ENCODE measurements at places on chromosomes 1 and 21.

GRCh38 chr1:185567440-185567839 lies 166.8 kb upstream of the HMCN1 start:
- DNase-seq = no peak

DNA sequence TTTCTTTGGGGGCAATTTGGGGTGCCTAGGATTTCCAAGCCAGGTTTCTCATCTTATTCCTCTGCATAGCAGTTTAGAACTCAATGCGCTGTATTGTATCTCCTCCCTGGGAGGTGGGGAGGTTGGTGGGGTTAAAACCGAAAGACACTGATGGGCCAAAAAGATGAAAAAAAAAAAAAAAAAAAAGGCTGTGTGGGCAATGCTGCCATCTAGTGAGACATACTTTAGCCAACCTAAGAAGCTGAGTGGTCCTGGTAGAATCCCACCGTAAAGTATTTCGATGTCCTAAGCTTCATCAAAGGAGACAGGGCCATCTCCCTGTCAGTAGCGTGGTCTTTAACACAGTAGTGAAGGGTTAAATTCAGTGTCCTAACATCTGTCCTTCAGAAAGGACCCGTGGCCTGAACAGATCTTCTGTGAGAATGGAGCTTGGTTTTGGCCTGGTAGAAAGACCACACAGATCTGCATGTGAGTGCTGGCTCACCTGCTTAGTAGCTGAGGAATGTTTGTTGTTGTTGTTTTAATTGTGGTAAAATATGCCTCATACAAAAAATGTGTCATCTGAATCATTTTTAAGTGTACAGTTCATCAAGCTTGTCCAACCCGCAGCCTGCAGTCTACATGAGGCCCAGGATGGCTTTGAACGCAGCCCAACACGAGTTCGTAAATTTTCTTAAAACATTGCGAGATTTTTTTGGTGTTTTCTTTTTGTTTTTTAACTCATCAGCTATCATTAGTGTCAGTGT lies 226.2 kb downstream of the KIF26B start:
- no peak for DNase-seq

DNA sequence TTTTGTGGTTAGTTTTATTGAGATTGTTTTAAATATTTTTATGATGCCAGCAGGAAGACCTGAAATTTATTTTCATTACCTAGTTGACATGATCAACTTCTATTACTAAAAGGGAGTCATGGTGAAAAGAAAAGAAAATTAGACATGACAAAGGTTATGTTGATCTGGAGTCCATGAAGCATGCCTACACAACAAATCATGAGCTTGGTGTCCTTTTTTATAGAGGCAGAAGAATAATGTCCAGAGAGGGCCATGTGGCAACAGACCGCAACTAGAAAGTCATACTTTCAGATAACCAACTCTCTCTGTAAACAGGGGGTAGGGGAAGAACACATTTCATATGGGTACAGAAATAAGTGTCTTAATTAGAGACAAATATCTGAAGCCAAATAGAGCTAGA lies 175.5 kb upstream of the HOOK1 start:
- no peak for DNase-seq

DNA sequence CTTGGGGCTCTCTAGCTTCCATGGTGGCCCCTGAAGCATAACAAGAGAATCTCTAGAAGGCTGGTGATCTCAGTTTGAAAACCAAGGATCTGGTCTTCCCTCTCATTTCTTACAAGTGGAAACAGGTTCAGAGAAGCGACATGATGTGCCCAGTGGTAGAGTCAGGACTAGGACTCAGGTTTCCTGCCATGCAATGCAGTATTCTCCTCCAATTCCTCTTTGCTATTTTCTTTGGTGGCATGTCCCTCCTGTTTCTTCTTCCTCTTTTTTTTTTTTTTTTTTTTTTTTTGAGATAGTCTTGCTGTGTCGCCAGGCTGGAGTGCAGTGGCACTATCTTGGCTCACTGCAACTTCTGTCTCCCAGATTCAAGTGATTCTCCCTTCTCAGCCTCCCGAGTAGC lies 195.6 kb upstream of the C1orf105 start:
- DNase-seq = no peak

DNA sequence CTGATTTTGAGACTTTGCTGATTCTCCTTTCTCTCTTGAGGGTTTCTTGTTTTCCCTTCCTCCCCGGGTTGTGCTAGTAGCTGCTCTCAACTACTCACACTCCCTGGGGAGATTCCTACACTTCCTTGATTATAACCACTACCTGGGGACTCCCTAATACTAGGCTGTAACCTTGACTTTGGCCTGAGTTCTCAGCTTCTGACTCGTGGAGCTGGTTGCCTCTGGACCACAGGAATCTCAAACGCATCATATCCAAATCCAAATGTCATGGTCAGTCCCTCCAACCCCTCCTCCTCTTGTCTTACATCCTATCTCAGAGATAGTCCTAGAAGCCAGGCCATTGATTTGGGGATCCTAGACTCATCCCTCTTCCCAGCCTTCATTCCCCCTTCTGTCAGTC lies 12.0 kb downstream of the MOV10 start:
- no peak for DNase-seq

GRCh38 chr1:55141295-55141893 lies 73.8 kb downstream of the USP24 start:
- no peak for DNase-seq

GRCh38 chr1:115069659-115070308 lies 19.5 kb downstream of the TSPAN2 start:
- no peak for DNase-seq

DNA sequence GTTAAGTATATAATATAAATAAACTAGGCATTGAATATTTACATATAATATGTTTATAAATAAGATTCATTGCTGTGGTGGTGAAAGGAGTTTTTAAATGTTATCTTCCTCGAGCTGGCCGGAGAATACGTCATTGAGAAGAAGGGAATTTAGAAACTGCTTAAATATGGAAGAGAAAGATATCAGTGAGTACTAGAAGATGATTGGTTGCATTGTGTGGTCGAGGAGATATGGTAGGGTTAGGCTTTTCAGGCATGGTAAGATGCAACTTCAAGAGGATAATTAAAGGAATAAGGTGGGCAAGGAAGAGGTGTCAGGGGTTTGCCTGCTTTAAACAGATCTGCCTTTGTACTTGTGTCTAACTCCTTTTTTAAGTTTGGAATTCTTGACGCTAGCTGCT lies 73.5 kb downstream of the RPS6KC1 start:
- DNase-seq = no peak

DNA sequence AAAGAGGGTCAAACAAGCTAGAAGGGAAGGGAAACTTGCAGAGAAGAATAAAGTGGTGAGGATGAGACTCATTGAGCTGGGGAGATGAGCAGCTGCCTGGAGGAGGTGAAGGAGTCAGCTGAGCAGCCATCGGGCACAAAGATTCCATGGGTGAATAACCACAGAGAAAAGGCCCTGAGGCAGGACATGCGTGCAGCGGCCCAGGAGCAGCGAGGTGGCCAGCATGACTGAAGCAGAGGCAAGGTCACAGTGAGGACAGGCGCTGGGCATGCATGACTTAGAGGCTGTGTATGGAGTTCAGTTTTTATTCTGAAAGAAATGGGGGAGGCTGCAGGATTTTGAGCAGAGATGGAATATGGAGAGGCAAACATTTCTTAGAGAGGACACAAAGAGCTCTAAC lies 24.9 kb downstream of the OLFML2B start:
- DNase-seq = no peak

- no peak for DNase-seq
These were observed 350.8 kb downstream of the AJAP1 start for GRCh38 chr1:5005171-5005570.

DNA sequence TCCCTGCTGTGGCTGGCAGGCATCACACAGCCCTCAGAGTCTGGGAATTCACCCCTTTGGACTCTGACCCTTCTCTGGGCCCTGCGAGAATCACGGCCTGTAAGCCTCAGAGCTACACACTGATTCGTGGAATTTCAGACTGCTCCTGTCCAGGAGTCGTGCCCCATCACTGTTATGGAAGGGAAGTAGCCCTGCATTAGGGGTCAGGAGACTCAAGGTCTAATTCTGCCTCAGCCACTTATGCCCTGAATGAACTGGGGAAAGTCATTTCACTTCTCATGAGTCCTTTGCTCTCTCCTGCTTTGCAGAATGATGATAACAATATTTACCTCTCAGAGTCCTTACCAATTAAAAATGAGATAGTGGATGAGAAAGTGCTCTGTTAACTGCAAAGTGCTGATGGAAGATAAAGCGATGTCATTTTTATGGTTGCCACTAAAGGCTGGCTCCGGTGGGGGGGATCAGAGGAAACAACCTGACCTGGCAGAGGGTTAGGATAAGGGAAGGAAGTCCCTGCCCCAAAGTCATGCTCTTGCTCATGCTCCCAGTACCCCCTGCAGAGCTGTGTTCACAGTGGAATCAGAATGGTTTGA lies 148.6 kb upstream of the CD34 start:
- no peak for DNase-seq

DNA sequence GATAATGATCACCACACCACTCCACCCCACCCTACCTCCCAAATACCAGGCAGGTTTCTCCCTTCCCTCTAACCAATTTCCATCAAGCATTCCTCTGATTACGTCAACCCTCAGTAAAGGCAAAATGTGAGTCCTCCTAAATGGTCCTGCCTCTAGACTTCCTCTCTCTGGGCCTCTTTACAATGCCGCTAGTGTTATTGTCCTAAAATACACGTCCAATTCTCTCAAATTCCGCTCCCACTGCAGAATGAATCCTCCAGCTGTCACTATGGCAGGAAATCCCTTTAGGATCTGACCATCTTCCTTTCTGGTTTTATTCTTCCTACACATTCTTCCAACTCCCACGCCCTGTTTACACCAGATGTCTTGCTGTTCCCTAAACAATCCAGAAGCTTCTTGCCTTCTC lies 68.7 kb downstream of the DEGS1 start:
- DNase-seq = peak; percentile 32

GRCh38 chr1:65180977-65181376 lies 33.0 kb downstream of the AK4 start:
- DNase-seq = no peak

GRCh38 chr1:83554174-83554573 lies 444.8 kb downstream of the TTLL7 start:
- DNase-seq = no peak

DNA sequence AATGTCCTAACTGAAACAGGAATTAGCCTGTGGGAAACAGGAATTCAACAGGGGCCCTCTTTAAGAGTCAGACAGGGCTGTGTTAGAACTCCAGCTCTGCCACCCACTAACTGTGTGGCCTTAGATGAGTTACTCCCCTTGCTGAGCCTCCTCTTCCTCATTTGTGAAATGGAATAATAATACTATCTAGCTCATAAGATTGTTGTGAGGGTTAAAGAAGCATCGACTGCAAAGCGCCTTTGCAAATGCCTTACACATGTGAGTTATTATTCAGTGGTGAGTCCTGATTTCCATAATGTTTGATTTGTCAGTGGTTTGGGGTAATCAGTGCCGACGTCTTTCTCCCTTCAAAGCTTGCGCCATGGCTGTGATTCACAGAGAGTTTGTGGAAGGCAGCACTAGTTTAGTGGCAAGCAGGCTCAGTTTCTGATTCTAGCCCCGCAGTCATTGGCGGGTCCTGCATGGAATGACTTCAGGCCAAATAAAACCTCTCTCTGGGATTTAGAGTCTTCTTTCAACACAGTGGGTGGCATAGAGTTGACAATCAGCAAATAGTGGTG lies 388.5 kb downstream of the PLPP3 start:
- DNase-seq = no peak

DNA sequence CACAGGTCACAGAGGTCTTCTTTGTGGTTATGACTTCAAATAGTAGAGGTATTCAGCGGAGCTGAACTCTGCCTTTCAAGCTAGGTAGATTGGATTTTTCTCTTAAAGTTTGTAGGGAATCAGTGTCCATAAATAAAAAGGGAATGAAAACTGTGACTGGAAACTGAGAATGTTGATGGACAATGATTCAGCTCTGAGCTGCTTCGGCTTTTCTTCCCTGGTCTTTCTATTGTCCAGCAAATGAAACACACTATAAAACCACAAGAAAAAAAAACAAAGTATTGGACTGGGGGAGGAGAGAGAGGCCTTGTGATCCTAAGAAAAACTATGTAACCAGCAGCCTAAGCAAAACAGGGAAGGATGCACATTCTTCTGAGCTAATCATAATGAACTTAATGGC lies 11.1 kb downstream of the TNNI3K start:
- no peak for DNase-seq

DNA sequence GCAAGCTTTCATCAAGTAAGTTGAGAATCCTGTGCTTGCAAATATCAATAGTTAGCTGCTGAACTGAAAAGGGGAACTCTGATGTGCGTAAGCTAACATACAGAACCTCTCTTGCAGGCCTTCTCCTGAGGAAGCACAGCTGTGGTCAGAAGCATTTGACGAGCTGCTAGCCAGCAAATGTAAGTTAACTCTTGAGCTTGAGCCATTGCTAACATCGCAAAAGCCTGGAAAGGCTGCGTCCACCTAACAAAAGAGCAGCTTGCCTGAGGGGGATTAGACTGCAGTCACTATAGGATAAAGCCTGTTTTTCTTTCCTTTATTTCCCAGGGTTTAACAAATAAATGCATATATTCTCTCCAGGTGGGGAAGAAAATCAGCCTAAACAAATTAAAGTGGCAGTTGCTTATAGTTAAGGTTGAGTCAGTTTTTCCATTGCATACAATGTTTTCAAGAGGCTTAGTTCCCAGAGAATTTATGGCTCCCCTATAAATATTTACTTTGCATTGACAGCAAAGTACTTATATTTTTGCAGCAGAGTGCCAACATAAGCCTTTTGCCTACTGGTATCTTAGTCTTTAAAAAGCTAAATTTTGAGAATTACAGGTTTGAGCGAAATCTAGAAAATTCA lies 1.5 kb downstream of the RGS2 start:
- DNase-seq = peak; percentile 87

DNA sequence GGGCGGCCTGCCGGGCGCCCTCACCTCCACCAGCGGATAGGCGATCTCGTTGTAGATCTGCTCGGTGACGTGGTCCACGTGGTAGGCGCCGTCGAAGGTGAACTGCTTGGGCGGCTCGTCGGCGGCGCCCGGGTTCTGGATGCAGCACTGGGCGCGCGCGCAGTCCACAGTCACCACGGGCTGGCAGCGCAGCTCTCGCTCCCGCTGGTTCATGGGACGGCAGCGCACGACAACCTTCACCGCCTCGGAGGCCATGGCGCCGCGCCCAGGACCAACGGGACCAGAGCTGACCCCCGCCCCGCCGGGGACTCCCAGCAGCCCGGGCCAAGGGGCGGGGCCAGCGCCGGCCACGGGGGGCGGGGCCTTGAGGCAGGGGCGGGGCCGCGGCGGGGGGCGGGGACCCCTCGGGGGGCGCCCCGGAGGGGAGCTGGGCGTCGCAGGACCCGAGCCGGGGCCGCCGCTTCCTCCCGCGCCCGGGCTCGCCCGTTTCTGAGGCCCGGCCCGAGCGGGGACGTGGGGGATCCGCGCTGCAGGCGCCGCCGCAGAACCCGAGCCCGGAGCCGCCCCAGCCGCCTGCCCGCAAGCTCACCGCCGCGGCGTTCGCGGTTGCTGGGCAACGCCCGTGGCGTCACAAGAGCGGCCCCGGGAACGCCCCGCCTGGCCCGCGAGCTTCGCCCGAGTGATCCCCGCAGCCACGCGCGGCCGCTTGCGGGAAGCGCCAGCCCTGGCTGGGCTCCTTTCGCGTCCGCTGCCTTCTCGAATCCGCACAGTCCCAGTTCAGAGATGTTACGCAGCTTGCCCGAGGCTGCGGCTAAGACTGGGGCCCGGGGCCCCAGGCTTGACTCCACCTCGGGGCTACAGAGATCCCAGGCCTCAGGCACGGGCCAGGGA lies at the start of gene KIF17:
KIF17 (minus strand) TSS at position 556 of the 891 bp plus-strand sequence; CDS start at position 255, 301 bp downstream.
- peak; percentile 58 for DNase-seq

- DNase-seq = no peak
These were observed 639 bp upstream of the IPO9 start for GRCh38 chr1:201828217-201828819.
